Fibroblast of pulmonary artery (primary cell): ENCODE measurements at places on chromosomes 2 and 18.

GRCh38 chr2:105431367-105432043, 32.7 kb upstream of the FHL2 start:
- peak; percentile 52 for DNase-seq

- DNase-seq = peak; percentile 7
These were observed 659 bp downstream of the FAM210A start for GRCh38 chr18:13725566-13726231.

DNA sequence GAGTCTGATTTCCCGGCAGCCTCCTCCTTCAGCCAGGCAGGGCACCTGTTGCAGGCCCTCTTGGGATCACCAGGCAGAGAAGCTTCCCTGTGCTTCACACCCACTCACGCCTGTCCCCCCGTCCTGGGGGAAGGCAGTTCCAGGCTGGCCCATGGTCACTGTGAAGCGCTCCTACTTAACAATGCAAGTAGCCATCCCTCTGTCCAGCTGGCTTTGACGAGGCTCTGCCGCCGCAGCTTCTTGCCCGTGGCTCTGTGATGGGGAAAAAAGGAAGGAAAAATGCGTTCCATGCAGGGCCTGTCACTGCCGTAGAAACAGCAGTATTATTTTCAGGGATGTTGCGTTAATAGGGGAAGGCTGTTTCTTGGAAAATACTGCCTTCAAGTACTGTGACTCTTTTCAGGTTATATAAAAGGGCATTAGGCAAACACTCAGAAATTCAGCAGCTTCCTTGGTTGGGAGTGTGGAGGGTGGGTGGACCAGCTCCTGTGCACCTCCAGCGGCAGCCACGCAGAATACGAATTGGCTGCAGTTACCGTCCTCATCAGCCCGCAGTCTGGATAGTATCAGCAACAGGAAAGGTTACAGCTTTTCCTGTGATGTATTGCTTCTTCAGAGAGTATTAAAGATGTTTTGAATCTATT, 232.3 kb downstream of the KLHL29 start:
- DNase-seq = peak; percentile 77

- DNase-seq = no peak
These were observed 108.1 kb downstream of the RBM43 start for GRCh38 chr2:151153601-151154000.

GRCh38 chr18:29057703-29058102, 880.8 kb upstream of the CDH2 start:
- DNase-seq = no peak

GRCh38 chr2:156057647-156058046, 274.9 kb downstream of the NR4A2 start:
- DNase-seq = no peak

DNA sequence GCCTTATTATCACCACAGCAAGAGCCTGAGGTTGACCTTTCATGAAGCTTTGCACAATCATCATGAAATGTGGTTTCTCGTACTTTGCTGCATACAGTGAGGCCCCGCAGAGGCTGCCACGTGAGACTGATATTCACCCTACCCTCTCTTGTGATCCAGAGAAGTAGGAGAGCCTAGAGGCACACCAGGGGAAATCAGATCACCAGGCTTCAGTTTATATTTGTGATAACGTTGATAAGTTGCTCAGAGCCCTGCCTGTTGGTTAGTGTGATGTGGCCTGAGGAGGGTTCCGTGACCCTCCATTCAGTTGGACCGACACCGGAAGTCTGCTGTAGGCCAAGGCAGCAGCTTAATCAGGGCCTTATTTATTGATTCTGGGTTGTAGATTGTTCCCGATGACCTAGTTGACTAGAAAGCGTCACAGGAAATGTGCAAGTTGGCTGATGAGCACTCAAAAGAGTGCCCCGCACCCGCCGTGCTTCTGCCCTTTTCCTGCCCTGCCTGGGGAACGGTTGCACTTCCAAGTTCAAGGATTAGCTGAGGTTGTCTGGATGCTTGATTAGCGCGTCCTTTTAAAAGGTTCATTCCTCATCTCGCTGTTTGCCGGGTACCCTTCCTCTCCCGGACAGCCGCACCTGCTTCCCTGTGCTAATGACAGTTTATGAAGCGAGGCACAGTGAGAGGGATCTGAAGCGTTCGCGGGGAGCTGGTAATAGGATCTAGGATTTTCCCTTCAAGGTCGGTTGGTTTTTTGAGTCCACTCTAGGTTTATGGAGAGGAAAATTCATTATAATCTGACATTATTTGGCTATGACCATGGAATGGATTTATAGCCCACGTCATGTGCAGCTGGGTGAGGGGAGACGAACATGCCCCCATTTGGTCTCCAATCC, 146.4 kb downstream of the SH3RF3 start:
- DNase-seq = no peak

DNA sequence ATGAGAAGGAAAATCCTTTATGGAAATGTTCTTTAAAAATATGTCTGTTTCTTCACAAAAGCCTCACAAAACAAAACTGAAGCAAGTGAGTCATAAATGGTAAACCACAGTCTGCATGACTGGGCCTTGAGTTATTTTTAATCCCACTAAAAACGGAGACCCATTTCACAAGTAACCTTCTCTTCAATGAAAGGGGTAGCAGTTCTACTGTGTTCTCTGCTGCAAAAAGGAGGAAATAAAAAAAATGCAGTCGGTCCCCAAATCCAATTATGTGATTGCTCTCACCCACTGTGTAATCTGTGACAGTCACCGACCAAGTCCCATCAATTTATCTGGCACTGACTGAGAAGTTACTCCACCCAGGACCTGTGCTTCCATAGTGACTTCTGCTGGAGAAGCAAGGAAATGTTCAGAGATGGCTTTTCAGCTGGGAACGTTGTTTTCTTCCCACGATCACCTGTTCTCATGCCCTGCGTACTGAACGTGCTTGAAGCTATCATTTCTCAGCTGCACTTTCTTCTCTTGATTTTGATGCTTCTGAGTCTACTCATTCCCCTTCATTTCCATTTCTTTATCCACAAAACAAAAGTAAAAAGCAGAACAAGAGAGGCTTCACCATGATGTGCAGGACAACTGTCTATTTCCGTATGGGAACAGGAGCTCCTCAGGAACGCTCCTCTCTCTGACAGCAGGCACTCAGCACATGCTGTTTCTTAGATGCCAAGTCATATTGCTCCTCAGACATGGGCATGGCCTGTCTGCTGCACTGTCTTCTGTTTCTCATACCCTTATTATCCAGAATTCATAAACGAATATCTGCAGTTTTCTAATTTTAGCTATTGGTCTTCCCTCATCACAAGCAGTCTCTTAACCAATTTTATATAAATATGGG, 80.0 kb upstream of the TMEM200C start:
- DNase-seq = peak; percentile 55

GRCh38 chr2:81483254-81483653, 1178.7 kb upstream of the LRRTM1 start:
- no peak for DNase-seq

DNA sequence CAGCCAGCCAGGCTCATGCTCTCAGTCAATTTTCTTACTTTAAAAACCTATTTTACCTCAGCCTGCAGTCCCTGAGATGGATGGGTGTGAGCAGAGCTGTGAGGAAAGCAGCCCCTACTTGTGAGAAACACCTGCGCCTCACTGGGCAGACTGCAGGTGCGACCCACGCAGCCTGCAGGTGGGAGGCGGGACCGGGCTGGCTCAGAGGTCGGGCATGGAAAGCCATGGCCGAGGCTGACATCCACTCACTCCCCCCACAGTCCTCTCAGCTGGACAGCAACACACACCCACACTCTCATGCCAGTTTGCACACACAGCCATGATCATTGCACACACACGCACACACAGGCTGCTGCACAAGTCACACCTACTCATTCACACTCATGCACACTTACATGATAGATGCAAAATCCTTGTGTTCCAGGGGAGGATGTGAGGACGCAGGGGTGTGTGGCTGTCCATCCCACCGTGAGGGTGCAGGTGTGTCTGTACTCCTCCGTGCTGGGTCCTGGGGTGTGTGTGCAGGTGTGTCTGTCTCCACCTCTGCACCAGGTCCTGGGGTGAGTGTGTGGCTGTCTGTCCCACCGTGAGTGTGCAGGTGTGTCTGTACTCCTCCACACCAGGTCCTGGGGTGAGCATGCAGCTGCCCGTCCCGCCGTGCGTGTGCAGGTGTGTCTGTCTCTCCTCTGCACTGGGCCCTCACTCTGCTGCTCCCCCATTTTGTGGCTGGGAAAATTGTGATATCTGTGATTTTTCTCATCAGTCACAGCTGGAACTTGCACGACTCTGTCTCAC, 166.5 kb downstream of the RTP5 start:
- DNase-seq = no peak

DNA sequence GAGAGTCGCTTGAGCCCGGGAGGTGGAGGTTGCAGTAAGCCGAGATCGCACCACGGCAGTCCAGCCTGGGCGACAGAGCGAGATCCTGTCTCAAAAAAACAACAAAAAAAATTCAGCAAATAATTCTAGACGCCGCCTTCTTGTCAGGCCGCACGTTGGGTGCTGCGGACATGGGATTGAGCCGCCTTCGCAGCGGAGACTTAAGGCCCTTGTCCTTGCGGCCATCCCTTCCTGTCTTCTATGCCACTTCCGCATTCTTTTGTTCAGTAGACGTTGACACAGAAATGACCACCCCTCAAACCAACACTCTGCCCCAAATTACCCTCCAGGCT, 15.8 kb downstream of the PTPN18 start:
- DNase-seq = no peak

- DNase-seq = no peak
These were observed 22.6 kb downstream of the YES1 start for GRCh38 chr18:789397-789796.

DNA sequence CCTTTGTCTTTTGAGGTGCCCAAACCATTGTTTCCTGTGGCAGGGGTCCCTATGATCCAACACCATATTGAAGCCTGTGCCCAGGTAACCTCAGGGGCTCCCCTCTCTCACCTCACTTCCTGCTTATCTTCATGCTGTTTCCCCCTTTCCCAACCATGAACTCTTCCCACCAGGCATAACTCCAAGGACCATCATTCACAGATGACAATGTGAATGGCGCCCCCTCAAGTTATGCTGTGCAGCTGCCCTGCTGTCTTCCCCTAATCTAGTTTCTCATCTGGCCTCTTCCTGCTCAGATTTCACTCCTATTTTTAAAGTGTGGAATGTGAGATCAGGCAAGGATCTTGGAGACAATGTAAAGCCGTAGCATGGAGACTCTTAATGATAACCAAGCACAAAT, 1.4 kb downstream of the GMPPA start:
- DNase-seq = no peak

GRCh38 chr18:79568543-79569205, 110.9 kb upstream of the CTDP1 start:
- no peak for DNase-seq

GRCh38 chr2:163640542-163641193, 95.1 kb downstream of the FIGN start:
- no peak for DNase-seq

DNA sequence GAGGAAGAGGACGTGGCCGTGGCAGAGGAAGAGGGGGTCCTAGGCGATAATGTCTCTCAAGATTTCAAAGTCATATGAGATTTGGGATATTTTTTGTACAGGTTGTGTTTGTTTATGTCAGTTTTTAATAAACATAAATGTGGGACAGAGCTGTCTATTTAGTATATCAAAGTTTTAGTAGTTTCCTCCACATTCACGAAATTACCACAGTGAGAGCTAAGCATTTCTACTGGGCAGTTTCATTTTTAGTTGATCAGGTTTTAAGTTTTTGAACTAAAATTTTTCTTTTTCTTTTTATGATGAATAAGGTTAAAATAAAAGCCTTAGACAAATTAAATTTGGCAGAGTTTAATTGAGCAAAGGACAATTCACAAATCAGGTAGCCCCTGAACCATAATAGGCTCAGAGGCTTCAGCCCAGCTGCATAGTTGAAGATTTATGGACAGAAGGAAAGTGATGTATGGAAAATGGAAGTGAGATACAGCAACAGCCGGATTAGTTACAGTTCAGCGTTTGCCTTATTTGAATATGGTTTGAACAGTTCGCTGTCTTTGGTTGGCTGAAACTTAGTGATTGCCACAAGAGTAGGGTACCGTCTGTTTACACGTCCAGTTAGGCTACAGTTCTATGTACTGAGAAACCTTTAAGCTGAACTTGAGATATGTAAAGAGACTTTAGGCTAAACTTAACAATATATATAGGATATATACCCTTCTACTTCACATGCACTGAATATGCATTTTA, 17.1 kb downstream of the SNRPD1 start:
- no peak for DNase-seq

GRCh38 chr2:117212562-117212961, 601.9 kb upstream of the DDX18 start:
- DNase-seq = no peak

- DNase-seq = no peak
These were observed 196.6 kb upstream of the SOX11 start for GRCh38 chr2:5495586-5495985.

DNA sequence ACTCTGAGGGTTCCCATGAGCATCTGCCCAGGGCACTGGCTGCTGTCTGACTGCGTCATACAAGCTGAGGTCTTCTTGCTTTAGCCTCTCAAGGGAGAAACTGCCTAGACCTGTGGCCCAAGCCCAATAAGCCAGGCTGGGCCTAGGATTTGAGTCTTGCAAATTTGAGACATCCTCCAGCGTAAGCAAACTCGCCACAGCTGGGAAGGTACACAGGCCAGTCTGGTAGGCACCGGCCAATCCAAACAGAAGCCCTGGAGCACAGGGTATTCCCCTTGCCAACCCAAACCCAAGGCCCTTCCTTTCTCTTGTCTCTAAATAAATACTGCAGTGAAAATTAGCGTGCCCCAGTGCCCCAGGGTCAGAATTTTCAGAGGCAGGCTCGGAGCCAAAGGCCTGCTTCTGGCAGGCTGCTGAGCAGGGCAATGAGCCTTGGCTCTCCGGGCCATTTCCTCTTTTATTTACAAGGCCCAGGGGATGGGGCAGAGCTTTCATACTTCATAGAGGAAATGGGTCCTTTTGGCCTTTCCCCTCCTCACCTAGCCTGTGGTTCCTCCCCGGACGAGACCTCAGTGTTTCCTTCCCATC, 33.3 kb downstream of the POLR1A start:
- peak; percentile 39 for DNase-seq

GRCh38 chr2:97662895-97663625, 784 bp downstream of the ACTR1B start:
- DNase-seq = peak; percentile 79

DNA sequence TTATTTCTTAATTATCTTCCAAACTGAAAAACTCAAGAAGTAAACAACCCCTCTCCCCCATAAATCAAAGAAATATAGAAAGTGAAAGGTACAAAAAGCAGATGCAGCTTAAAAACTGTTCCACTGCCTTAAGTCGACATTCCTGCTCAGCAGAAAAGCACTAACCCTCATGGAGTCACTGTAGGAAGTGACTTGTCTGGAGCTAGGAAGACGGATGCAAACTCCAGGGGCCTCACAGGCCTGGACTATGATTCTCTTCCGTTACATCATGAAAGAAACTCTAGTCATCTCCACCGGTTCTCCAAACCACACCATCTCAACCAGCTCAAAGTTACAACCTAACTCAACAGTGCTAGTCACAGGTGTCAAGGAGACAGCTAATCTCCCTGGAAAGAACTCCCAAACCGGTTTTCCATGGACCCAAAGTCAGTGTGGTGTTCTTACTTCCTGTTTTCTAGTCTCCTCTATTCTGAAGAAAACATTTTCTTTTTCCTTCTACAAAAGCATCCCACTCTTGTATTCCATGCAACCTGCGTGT, 128.4 kb downstream of the PIEZO2 start:
- DNase-seq = no peak
